Hematopoietic multipotent progenitor cell treated with erythropoietin and hydrocortisone succinate and interleukin-3 and kit ligand, for 15 days (in vitro differentiated cells): ENCODE measurements at places on chromosomes 1 and 21.

GRCh38 chr1:150561974-150562445 is 12.8 kb downstream of the ADAMTSL4 start:
- DNase-seq, result peak; percentile 93

DNA sequence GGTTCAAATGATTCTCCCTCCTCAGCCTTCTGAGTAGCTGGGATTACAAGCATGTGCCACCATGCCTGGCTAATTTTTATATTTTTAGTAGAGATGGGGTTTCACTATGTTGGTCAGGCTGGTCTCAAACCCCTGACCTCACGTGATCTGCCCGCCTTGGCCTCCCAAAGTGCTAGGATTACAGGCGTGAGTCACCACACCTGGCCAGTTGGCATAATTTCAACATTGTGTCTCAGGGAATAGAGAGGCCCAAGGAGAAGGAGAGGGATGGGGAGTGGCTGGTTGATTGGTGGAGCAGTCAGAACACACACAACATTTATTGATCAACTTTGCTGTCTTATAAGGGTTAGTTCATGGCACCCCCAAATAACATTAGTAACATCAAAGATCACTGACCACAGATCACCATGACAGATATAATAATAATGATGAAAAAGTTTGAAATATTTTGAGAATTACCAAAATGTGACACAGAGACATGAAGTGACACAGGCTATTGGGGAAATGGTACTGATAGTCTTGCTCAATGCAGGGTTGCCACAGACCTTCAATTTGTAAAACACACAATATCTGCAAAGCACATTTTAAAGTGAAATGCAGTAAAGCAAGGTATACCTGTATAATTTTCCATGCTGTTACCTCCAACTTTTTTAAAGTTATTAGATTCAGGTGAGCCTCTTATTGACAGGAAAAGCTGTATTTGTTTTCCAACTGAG is 15.8 kb upstream of the CYB5R1 start:
- DNase-seq, result no peak

- DNase-seq, result no peak
Measured at GRCh38 chr1:26856181-26856580, 6.8 kb upstream of the SFN start.

- no peak for DNase-seq
Measured at GRCh38 chr1:156571261-156571852, 1.0 kb downstream of the IQGAP3 start.

- DNase-seq, result peak; percentile 56
Measured at GRCh38 chr1:158694596-158694995, 5.9 kb downstream of the OR6K2 start.

GRCh38 chr1:169133801-169134502 is 27.5 kb downstream of the ATP1B1 start:
- no peak for DNase-seq

DNA sequence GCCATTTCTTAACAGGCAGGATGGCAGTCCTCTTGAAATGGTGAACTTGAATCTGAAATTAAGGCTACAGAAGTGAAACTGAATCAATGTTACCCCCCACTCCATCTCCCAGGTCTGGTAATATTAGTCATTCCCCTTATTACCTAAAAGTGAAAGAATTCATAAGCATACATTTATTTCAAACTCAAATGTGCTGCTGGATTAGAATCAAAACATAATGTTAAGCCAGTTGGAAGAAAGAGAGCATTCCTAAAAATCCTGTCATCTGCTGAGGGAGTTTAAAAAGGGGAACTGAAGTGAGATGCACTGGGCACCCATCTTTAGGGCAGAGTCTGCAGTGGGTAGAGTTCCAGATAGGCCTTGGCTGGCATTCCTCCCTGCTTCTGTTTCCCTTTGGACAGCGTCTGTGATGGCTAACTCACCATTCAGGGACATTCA is 17.4 kb downstream of the KIAA0319L start:
- DNase-seq, result no peak

- DNase-seq, result no peak
Measured at GRCh38 chr21:39208624-39209333, 25.5 kb upstream of the PSMG1 start.

DNA sequence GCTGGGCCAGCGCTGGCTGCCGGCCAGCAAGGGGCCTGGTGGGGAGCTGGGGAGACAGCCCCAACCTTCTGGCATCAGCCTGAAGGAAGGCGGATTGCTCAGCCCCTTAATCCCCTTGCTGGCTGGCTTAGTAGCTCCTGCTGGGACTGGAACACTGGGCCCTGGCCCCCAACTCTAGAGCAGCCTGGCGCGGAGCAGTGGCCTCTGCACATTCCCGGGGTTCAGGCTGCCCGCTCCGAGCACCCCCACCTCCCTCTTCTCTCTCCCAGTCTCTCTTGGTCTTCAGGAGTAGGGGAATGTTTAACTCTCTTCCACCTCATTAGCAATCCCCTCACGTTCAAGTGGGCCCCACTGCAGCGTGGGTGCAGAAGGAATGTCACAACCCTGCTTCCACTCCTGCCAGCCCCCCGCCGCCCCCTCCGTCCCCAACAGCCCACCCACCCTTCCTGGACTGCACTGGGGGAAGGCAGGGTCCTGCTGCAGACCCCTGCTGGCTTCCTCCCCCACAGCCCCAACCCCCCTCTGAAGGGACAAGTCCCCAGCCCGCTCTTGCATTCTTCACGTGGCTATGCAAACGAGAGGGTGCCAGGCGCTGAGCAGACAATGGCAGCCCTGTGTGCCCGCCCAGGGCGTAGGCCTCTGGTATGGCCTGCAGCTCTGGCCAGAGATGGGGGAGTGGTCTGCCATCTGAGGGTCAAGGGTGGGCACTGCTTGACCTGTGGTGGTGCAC is 980 bp upstream of the CLDN19 start:
- no peak for DNase-seq

DNA sequence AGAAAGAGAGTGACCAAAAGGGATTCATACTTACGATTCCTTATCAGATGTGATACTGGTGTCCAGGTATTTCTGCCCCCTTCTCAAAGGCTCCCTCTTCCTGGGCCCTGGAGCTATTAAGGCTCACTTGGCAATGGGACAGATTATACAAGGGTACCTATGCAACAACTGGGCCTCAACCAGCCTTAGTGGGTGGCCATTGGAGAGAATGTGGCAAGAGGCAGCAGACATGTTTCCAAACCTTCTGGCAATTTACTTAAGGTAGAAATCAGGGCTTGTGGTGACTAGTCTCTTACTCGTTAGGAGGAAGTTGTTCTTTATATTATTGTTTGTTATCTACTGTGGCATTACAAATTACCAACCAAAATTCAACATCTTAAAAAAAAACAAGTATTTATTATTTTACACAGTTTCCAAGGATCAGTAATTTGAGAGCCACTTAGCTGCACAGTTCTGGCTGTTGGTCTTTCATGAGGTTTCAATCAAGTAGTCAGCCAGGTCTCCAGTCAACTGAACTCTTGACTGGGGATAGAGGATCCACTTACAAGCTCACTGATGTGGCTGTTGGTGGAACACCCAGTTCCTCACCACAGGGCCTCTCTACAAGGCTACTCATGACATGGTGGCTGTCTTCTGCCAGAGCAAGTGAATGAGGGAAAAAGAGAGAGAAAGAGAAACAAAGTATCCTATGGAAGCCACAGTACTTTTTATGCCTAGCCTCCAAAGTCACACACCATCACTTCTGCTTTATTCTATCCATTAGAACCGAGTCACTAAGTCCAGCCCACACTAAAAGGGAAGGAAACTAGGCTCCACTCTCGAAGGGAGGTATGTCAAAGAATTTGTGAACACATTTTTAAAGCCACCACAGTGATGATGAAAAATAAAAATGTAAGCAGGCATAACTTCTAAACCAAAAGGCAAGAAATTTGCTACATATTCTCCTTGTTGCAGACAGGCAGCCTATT is 10.7 kb downstream of the ZNF648 start:
- no peak for DNase-seq

DNA sequence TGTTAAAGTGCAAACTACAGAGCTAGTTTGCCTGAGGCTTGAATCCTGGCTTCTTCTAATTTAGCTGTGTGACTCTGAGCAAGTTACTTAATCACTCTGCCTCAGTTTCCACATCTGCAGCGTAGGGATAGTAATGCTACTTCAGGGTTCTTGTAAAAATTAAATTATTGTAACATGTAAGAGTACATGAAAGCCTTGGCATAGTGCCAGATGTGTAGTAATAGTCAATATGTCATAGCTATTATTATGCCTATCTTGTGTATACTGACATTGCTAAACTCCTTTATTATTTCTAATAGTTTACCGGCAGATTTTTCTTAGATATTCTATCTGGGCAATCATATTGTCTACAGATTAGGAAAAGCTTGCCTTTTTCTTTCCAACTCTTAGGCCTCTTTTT is 6.8 kb upstream of the TADA1 start:
- no peak for DNase-seq

DNA sequence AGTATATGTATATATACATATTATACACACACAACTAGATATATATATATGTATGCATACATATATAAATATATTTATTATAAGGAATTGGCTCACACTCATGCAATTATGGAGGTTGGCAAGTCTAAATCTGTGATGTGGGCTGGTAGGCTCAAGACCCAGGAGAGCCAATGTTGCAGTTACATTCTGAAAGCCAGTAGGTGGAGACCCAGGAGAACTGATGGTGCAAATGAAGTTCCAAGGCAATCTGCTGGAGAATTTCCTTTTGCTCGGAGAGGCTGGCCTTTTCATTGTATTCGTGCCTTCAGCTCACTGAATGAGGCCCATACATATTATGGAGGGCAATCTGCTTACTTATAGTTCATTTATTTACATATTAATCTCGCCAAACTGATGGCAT is 9.4 kb downstream of the IVL start:
- DNase-seq, result peak; percentile 3

DNA sequence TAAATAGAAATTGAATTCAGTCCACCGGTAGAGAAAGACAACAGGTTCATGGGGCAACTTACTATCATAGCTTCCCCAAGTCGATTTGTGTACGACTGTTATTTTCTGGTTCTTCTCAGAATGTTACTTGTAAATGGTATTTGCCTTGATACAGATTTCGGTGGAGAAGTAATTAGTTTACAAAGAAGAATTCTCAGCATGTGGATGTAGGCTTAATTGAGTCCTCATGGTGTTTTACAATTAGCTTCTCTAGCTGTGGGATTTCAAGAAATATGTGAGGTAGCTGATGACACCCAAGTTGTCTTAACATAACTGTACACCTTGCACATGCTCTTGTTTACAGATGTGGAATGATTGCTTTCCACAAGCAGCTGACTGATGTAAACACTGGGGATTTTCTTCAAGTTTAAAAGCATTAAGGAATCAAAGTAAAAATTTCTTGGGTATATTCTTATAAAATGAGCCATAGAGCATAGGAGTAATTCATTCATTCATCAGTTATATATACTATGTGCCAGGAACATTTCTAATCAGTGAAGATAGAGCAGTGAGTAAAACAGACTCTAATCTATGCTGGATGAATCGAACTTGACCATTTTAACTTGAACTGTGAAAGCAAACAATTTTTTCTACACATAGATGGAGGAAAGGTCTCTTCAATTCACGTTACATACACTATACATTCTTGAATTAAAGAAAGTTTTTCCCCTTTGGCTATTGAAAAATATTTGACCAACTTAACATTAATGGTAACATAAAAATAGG is 1.4 kb downstream of the MACO1 start:
- peak; percentile 65 for DNase-seq

- no peak for DNase-seq
Measured at GRCh38 chr21:17406202-17406601, 106.6 kb upstream of the CXADR start.

- no peak for DNase-seq
Measured at GRCh38 chr1:43322506-43322905, 15.1 kb upstream of the MPL start.

GRCh38 chr1:17186216-17186909 is 18.6 kb upstream of the PADI1 start:
- no peak for DNase-seq

DNA sequence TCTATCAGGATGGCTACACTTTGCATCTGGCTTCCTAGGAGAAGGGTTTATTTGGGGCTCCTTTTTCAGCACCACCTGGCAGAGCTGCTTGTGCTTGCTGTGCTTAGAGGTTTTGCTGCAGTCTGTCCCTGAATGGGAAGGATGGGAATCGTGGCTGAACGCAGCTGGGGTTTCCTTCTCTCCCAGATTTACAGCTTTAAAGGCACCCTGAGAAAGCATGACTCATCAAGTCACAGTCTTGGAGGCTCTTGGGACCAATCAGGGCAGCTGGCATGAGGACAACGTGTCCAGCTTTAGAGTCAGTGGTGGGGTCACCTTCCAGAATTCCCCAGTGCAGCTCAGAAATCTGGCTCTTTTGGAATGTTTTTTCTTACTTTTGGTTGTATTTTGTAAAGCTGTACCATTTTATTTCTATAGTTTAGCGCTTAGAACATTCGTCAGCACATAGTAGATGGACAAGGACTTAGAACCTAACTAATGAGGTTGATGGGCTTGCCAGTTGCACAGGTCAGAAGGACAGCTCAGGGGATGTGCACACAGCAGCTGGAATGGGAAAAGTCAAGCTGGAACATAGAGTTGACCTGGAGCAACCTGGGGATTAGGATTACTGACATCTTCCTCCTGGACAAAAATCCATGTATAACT is 222.6 kb downstream of the PRDM2 start:
- no peak for DNase-seq

DNA sequence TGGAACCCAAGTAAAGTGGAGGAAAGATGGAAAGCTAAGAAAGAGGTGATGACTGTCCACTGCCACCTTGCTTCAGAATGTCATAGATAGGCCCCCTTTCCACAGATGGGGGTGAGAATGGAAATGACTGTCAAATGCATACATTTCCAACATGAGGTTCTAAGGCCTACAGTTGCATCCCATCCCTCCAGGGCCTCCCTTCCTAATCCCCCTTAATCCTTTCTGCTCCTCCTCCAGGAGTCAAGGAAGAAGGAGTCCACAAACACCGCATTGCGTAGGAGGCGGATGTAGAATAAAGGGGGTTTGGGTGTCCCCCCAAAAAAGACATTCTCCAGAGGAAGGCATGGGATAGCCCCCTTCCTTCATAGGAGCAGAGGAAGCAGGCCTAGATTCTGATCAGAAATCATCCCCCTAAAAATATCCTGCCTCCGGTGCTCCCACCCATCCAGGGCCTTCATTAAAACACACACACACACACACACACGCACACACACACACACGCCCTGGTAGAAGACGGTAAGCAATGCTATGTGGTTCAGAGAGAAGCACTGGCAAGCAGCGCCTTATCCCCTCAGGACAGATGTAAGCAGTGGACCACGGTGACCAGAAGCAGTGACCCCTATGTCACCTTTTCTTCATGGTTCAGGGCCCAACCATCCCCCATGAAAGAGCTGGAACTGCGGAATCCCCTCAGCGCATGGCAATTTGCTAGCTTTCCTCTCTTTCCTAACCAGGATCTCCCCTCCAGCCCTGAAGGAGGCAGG is 2.0 kb downstream of the SV2A start:
- DNase-seq, result no peak

DNA sequence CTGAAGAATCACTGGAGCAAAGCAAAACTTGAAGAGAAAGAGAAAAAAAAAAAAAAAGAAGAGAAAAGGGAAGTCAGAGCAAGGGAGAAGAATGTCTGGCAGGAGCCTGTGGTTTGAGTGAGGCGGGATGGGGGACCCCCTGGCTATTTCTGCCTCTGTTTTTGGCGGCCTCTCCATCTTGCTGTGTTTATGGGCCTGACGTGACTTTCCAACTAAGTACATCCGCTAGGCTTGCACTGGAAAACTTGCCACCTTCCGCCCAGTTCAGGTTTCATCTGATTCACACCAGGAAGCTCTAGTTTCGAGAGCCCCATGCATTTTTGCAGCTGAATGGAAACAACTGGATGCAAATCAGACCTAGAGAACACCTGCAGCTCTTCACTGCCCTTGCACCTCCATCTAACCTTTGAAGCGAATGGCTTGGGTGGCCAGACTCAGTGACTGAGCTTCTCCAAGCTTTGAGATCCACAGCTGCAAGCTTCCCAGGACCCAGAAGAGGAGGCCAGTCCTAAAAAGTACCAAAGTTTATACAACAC is 28.0 kb downstream of the TBX15 start:
- DNase-seq, result no peak

GRCh38 chr1:25500694-25501093 is 42.7 kb upstream of the LDLRAP1 start:
- no peak for DNase-seq
